Activated B cell treated with CpG ODN at 0.5 μM for 24 hours (primary cell): ENCODE measurements at places on chromosomes 3 and 15.

- no peak for DNase-seq
Observed at GRCh38 chr3:41024031-41024836, 175.1 kb upstream of the CTNNB1 start.

GRCh38 chr3:158109804-158110657 lies at the start of gene RSRC1:
Gene RSRC1 (plus strand): TSS chr3:158110089. CDS start chr3:158122105, 12,016 bp downstream.
- DNase-seq: peak; percentile 72

DNA sequence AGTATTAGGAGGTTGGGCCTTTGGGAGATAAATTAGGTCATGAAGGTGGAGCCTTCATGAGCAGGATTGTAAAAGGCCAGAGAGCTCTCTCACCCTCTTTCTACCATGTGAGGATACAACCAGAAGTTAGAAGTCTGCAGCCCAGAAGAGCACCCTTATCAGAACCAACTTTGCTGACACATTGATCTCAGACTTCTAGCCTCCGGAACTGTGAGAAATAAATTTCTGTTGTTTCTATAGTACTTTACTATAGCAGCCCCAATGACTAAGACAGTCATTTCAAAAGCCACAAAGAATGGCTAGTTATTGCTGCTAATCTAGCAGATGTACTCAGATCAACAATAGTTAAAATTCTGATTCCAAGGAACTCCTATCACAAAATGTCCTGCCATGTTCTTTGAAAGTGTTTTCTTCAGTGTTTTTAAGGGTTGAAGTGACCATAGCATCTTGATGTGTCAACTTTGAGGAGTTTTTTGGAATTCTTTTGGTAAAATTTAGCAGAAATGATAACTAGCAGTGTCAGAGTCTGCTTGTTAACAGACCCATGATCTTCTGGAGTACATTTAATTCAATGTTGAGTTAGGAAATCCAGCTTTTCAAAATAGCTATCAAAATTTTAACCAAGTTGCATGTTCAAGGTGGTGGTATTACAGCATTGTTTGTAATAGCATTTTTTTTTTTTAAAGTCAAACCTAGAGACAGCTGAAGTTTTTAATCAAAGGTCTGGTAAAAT lies 10.3 kb downstream of the DZIP3 start:
- DNase-seq: no peak

- DNase-seq: no peak
Observed at GRCh38 chr15:70237626-70238025, 139.9 kb upstream of the TLE3 start.

DNA sequence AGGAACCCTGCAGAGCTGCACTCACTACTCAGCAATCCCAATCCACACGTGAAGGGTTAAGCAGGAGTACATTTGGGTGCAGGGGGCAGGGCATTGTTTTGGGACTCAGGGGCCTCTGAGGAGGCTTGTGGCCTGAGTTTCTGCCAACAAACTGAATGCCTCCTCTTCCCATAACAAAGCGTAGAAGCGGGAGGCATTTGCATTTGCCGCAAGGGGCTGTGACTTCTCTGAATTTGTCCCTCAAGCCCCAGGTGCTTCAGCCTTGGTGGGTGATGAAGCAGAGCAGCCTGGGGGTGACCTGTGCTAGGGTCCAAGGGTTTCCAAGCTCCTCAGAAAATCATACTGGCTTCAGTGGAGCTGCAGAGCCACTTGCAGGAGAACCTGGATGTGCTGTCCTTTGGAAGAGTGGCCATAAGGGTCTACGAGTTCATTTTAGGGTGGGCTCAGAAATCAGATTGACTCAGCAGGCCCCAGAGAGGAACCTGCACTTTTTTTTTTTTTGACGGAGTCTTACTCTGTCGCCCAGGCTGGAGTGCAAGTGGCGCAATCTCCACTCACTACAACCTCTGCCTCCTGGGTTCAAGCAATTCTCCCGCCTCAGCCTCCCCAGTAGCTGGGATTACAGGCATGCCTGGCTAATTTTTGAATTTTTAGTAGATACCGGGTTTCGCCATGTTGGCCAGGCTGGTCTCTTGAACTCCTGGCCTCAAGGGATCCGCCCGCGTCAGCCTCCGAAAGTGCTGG lies 1.4 kb upstream of the RPSA start:
- no peak for DNase-seq

- no peak for DNase-seq
Observed at GRCh38 chr3:151770956-151771355, 37.2 kb downstream of the AADACL2 start.

DNA sequence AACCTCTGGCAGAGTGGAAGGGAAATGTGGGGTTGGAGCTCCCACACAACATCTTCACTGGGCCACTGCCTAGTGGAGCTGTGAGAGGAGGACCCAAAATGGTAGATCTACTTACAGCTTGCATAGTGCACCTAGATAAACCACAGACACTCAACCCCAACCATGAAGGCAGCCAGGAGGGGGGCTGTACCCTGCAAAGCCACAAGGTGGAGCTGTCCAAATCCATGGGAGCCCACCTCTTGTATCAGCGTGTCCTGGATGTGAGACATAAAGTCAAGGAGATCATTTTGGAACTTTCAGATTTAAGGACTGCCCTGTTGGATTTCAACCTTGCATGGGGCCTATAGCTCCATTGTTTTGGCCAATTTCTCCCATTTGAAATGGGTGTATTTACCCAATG lies 20.9 kb downstream of the TP63 start:
- no peak for DNase-seq

DNA sequence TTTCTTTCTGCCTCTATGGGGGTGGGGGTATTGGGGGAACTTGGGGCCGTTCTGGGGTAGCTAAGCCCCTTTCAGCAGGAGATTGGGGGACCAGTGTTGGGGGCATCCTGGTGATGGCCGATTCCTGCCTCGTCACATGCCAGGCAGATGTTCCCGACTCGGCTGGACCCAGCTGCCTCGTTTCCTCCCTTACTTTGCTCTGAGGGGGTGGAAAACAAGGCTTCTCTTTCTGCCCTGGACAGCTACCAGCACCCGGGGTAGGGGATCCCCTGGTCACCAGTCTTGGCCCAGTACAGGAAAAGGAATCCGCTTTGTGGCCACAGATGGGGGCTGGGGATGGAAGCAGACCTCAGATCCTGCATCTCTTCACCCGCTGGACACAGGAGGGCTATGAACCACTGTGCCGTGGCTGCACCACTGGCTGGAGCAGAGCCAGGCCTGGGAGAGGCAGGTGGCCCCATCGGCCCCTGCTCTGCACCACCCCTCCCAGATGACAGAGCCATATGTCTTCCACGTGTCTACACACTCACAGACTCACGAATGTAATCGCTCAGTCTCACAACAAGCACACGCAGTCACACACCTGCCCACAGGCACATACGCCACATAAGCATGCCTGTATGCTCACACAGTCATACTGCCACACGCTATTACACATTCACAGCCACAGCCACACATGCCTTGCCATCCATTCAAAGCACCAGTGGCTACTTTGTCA lies 12.4 kb downstream of the SNX33 start:
- no peak for DNase-seq

DNA sequence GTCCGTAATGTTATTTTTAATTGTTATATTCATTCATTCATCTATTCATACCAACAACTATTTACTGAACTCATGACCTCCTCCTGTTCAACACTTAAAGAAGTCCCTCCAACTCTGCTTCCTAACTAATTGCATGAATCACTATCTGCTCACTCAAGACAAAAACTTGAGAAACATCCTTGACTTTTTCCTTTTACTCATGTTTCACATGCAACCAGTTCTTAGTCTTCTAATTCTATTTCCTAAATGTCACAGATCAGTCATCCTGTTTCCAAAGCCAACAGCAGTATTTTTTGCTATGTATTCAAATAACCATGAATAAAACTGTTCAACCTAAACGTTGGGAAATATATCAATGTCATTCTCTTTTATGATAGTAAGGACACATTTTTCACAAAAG lies 124.6 kb upstream of the GBE1 start:
- no peak for DNase-seq

DNA sequence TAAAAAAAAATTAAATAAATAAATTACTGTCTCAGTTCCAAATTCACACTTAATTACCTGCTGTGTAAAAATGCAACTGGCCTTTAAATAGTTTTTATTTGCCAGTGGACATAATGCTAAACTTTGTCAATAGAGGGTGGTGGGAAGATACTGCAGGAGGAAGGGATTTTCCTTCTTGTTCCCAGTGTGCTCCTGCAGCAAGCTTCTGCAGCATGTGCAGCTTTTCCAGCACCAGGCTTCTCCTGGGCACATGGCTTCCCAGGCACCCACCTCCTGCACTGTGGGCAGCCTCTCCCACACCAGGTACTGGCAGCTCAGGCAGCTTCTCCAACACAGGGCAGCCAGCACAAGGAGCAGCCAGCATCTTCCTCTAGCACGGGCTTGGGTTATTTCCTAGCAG lies 29.6 kb upstream of the BBX start:
- DNase-seq: no peak

GRCh38 chr15:35932531-35932930 lies 386.6 kb upstream of the DPH6 start:
- DNase-seq: no peak

GRCh38 chr3:27666272-27666671 lies 55.9 kb downstream of the EOMES start:
- no peak for DNase-seq

DNA sequence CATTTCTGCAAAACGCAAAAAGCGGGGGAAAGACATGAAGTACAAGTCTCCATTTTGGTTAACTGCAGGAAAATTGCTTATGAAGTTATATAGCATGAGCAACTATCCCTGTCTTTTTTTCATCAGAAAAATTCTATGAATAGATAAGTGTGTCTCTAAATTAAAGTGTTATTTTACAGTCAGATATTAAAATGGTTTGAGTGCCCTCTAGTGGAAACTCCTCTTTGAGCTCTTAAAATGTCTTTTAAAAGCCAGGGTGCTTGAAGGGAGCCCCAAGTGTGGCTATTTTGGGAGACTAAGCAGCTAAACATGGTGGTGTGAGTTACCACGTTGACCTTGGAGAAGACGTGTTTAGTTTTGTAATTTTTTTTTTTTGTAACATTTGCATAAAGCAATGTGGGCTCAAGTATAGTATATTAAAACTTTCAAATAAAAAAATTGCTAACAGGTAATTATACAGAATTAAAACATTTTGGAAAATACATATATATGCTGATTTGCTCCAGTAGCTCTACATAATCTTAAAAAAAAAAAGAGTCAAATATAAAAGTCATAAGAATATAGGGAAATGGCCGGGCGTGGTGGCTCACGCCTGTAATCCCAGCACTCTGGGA lies 77.2 kb downstream of the PPP2R3A start:
- DNase-seq: no peak
